KBM-7 (cell line): ENCODE measurements at places on chromosomes 13 and 19.
A peak's percentile ranks its signal among the peaks of the same experiment; 100 is the strongest.

- no peak for DNase-seq
Observed at GRCh38 chr13:93238711-93239110, 12.1 kb downstream of the GPC6 start.

GRCh38 chr13:111232191-111232590, 88.3 kb upstream of the TEX29 start:
- DNase-seq = no peak

GRCh38 chr19:28313633-28314032, 899.3 kb downstream of the UQCRFS1 start:
- DNase-seq = no peak

DNA sequence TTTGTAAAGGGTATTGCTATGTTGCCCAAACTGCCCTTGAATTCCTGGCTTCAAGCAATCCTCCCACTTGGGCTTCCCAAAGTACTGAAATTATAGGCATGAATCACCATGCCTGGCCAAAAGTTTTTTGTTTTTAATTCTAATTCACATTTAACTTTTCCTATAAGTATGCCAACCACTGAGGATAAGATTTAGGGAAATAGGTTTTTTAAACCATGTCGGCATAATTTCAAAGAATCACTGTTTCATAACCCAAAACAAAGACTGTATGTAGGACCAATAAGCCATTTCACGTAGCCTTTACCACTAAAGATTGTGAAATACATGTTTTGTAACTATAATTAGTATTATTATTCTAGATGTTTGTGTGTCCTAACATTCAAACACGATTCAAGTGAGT, 8.2 kb downstream of the ZDHHC20 start:
- no peak for DNase-seq

DNA sequence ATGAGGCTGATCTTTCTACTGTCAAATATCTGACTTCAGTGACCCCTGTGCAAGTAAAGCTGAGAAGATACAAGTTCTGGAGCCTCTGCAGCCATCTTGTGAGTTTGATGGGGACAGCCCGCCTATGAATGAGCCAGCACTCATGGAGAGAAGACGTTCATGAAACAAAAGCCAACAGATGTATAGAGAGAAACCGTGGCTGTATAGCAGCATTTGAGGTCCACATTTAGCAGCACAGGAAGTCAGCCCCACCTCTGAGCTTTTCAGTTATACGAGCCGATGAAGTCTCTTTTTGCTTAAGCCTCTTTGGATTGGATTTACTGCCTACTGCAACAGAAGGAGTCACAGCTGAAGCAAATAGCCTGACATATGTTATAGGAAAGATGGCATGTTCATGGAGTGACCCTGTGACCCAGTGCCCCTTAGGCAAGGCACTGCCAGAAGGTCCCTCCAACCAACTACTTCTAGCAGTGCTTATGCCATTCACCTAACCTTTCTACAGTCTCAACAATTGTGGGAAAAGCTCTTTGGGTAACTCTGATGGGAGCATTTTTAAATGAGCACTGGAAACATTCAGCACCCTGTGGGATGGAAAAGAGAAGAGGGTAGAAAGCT, 3.5 kb upstream of the DLEU7 start:
- no peak for DNase-seq

GRCh38 chr13:33933810-33934209, 115.9 kb downstream of the RFC3 start:
- no peak for DNase-seq

DNA sequence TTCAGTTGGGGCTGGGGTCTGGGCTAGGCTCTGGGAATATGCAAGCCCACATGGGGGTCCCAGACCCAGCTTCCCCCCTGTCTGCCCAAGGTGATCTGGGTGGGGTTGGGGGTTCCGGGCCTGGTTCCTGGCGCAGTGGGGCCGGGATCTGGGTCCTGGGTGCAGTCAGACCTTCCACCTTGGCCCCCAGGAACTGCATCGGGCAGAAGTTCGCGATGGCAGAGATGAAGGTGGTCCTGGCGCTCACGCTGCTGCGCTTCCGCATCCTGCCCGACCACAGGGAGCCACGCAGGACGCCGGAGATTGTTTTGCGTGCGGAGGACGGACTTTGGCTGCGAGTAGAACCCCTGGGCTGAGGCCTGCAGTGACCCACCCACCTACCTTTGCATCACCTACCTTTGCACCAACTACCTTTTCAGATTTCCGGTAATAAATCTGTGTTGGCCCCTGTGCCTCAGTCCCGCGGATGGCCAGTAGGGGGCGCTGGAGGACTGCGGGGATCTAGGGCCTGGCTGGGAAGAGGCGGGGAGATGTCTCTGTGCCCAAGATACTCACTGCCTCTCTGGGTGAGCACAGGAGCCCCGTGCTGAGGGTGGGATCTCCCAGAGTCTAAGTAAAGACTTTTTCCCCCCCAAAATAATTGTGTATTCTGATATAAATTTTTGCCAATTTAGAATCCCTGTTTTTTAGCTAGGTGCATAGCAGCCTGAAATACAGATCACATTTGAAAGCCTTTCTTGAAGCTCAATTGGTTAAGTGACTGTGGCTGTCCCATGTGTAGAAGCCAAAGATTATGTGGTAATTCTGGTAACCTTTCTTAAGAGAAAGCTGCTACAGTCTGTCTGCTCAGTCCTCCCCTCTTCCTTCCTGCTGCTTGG, 11.5 kb upstream of the CYP4F3 start:
- DNase-seq = peak; percentile 86

- no peak for DNase-seq
Observed at GRCh38 chr19:15400521-15401396, 18.0 kb downstream of the AKAP8L start.

GRCh38 chr13:75391432-75392100, 90.4 kb downstream of the TBC1D4 start:
- DNase-seq = no peak

- DNase-seq = no peak
Observed at GRCh38 chr19:10538204-10538983, 5.3 kb upstream of the ATG4D start.

DNA sequence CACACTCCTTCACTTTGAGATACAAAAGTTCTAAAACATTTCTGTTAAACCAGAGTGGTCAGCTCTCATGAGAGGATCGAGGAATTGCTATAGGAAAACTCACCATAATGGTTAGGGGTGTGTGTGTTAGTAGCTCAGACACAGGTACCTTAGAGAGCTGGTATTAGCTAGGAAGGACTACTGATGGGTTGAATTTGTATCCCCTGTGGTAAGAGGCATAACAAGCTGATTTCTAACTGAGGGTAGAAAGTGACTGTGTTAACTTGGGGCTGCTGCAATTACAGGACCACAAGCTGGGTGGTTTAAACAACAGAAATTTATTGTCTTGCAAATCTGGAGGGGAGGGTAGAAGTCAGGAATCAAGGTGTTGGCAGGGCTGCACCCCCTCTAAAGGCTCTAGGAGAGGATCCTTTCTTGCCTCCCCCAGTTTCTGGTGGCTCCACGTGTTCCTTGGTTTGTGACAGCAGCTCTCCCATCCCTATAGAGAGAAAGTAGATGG, 17.4 kb downstream of the LEUTX start:
- no peak for DNase-seq
